ENCODE measurements at places on chromosomes 7 and 10.

DNA sequence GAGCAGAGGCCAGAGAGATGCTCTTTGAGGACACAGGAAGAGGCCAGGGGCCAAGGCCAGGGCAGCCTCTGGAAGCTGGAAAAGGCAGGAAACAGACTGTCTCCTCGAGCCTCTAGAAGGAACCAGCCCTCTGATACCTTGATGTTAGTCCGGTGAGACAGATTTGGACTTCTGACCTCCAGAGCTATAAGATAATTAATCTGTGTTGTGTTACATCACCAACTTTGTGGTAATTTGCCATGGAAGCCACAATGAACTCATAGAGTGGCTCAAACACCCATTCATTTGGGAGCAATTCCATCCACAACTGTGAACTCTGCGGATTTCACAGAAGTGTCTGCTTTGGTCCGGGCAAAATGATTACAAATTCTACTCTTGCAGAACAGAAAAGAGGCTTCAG is 48.7 kb downstream of the OAT start:
- DNase-seq: no peak

- DNase-seq: no peak
These were observed 937 bp downstream of the STEAP1 start for GRCh38 chr7:90155206-90155605.

DNA sequence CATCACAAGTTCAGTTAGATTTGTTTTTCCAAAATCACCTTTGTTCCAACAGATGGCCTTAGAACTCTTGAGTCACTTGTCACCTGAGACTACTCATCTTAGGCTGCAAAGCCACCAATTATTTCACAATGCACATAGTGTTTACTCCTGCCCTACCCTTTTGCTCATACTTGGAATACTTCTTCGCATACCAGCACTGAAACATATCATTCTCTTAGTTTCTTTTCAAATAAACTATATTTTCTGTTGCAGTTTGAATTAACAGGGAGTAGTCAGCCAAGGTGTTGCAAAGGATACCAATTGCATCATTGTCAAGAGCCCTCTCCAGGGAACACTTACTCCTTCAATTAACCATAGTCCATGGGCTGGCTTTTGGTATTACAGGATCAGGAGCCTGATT is 71.0 kb downstream of the CASD1 start:
- no peak for DNase-seq

- DNase-seq: no peak
These were observed 6.8 kb upstream of the MSMB start for GRCh38 chr10:46052791-46053375.

- no peak for DNase-seq
These were observed 32.8 kb upstream of the RHEB start for GRCh38 chr7:151552352-151553028.

DNA sequence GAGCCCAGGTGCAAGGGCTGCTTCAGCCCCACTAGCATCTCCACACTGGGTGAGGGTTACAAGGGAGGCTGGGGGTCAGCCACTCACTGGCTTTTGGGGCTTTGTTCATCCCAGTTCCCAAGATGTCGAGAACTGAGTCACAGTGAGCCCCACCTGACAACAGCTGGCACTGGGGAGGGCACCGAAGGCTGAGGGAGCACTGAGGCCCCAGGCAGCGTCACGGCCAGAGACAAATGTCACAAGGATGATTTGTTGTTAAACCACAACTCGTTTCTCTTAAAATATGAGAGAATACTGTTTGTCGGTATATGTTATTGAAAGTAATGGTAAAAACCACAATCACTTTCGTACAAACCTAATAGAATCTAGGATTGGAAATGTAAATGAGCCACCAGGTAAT is 219.9 kb downstream of the CELF2 start:
- DNase-seq: peak; percentile 45

DNA sequence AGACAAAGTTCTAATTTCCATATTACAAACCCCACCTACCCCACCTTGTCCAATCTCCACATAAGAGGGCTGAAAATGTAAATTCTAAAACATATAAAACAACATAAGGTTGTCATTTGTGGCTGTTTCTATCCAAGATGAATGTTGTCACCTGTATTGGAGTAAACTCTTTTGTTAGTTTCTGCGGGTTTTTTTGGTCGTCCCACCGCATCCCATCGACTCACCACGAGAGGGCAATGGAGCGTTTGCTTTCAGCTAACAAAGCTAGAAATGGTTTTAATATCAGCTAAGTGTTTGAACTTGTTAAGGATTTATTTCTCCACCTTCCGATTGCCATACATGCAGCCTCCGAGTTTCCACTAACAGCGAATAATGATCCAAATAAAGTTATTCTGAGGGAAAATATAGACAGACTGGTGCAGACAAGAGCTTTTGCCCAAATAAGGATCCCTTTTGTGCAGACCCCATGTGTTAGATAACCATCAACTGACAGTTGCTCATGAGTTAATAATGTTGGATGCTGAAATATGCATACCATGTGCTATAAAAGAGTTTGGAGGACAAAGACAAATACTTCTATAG is 137.2 kb downstream of the ARID5B start:
- peak; percentile 82 for DNase-seq

DNA sequence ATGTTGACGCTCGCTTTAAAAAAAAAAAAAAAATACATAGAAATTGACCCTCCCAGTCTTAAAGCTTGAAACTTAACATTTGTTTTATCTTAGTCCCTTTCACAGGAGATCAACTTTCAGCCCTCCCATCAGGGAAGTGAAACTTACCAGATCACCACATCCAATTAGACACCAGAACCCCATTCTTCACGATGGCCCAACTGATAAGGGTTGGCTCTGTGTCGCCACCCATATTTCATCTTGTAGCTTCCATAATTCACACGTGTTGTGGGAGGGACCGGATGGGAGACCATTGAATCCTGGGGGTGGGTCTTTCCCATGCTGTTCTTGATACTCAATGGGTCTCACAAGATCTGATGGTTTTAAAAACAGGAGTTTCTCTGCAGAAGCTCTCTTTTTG is 629.4 kb upstream of the KCND2 start:
- no peak for DNase-seq

- DNase-seq: no peak
These were observed 33.6 kb downstream of the PRF1 start for GRCh38 chr10:70568781-70569495.

DNA sequence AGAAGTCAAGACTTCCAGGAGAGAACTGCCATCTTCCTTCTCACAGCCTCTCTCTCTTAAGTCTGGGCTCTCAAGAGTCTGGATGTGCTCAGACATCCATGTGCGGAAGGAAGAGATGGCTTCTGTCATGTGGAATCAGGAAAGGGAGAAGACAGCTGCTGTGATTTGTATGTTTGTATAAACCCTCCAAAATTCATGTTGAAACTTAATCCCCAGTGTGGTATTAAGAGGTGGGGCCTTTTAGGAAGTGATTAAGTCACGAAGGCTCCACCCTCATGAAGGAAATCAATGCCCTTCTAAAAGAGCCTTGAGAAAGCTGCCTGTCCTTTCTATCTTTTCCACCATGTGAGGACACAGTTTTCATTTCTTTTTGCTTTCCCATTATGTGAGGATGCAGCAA is 73.9 kb upstream of the PTN start:
- DNase-seq: no peak

GRCh38 chr7:3712841-3713240 is 411.8 kb downstream of the SDK1 start:
- DNase-seq: no peak

- no peak for DNase-seq
These were observed 349.5 kb upstream of the PLXDC2 start for GRCh38 chr10:19466709-19467108.

DNA sequence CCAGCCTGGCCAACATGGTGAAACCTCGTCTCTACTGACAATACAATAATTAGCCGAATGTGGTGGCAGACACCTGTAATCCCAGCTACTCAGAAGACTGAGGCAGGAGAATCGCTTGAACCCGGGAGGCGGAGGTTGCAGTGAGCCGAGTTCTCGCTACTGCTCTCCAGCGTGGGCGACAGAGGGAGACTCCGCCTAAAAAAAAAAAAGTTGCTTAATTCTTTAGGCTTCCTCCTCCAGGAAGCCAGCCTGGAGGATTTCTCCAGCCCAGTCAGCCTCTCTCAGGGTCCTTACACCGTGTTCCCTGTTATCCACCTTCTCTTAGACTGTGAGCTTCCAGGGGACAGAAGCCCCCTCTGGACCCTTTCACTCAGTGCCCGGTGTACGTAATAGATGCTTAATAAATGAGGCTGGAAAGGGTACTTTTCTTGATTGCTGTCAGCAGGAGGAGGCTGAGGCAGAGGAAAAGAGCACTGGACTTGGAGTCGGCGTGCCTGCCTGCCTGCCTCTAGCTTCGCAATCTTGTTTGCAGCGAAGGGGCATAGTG is 16.4 kb upstream of the NODAL start:
- DNase-seq: no peak

- no peak for DNase-seq
These were observed 7.1 kb upstream of the CELF2 start for GRCh38 chr10:11010582-11010981.

DNA sequence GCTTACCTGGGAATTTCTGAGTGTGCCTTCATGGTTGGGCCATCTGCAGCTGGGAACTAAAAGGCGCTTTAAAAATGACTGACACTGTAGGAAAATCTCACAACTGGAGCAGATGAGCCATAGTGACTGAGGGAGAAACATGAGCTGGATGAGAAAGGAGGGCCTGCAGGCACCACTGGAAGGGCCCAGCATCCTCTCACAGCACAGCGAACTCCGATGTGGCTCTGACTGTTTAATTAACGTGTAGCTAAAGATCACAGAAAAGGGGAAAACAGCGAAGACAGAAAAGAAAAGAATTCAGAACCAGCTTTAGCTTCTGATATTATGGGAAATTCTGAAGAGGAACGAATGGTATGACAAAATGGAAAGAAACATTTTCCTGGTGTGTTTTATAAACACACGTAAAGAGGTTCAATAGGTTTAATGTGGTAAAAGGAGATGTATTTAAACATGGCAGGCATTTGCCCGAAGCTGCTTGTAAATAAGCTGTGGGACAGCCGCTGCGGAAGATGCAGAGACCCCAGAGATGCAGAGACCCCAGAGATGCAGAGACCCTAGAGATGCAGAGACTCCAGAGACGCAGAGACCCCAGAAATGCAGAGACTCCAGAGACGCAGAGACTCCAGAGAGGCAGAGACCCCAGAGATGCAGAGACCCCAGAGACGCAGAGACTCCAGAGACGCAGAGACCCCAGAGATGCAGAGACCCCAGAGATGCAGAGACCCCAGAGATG is 534.3 kb downstream of the PTPRN2 start:
- no peak for DNase-seq

- DNase-seq: no peak
These were observed 39.6 kb downstream of the COL26A1 start for GRCh38 chr7:101402081-101402779.

- DNase-seq: no peak
These were observed 3.5 kb downstream of the FZD9 start for GRCh38 chr7:73437091-73437490.

DNA sequence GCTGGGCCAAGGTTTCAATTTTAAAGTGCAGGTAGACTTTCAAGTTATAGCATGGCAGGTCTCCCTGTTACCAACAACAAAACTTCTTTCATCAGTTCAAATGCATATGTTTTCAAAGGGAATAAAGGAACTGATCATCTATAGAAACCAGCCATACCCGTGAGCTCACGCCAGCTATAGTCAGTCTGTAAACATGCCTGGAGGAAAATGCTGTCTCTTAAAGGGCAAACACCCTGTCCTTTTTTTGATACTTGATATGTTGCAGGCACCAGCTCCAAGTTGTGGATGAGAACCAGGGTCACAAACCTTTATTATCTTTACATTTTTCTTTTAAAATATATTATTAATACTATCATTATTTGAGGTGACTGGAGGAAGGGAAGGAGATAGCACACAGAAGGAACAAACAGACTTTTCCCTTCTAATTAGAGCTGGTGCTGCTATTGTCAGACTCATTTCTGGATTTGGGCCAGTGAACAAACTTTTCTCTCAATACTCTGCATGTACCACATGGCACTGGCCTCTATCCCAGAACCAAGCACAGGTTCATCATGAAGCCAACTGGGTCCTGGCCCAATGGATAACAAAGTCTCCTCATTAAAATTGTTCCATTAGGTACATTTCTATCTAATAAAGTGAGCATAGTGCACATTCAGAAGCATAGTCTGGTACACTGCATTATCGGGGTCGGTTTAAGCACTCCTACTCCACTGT is 1102.4 kb downstream of the SORCS3 start:
- DNase-seq: no peak

- DNase-seq: no peak
These were observed 117.1 kb upstream of the DPP6 start for GRCh38 chr7:153935095-153935494.

- DNase-seq: no peak
These were observed 980.1 kb downstream of the KCNMA1 start for GRCh38 chr10:76657337-76658012.

GRCh38 chr10:76229341-76229740 is 797.9 kb downstream of the LRMDA start:
- DNase-seq: no peak

DNA sequence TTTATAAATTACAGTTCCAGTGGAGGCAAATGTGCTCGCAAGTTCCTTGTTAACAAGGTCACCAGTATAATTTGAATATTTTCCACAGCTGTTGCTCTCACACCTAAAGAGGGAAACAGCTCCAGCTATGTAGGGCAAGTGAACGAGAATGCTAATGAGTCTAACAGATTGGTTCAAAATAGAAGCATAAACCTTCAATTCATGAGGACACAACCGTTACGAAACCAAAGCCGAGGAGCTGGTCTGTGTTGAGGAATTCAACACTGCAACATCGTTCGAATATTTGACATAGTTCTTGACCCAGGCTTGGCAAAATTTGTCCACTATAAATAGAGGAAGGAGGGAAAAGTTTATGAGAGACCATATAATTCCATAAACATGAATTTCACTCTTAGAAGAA is 161.3 kb downstream of the KLF6 start:
- no peak for DNase-seq

DNA sequence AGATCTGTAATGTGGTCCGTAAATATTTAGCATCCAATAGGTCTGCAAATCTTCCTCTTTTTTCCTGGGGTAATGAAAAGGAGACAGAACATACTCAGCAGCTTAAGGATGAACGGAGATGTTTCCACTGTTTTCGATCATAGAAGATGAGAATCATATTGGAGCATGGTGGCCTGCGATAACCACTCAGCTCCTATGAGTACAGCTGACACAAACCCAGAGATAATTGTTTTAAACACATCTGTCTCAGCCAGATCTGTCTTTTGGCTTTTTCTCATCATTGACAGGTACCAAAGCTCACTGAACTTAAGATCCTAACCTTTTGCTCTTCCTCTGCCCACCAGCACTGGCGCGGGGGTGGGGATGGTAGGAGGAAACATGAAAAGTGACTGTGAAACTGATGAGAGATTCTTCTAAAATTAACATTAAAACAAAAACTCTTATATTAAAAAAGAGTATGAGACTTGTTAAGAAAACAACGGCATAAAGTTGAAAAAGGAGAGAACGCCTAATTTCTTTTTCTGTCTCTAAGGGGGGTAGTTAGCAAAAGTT is 71.0 kb downstream of the SVOPL start:
- DNase-seq: no peak

- no peak for DNase-seq
These were observed 1.2 kb downstream of the GPNMB start for GRCh38 chr7:23247603-23248335.

- no peak for DNase-seq
These were observed 5.5 kb downstream of the CCL24 start for GRCh38 chr7:75808106-75808505.

- peak; percentile 61 for DNase-seq
These were observed 48.1 kb downstream of the RGS10 start for GRCh38 chr10:119494236-119495020.
